ENCODE measurements at places on chromosomes 1 and 21.

DNA sequence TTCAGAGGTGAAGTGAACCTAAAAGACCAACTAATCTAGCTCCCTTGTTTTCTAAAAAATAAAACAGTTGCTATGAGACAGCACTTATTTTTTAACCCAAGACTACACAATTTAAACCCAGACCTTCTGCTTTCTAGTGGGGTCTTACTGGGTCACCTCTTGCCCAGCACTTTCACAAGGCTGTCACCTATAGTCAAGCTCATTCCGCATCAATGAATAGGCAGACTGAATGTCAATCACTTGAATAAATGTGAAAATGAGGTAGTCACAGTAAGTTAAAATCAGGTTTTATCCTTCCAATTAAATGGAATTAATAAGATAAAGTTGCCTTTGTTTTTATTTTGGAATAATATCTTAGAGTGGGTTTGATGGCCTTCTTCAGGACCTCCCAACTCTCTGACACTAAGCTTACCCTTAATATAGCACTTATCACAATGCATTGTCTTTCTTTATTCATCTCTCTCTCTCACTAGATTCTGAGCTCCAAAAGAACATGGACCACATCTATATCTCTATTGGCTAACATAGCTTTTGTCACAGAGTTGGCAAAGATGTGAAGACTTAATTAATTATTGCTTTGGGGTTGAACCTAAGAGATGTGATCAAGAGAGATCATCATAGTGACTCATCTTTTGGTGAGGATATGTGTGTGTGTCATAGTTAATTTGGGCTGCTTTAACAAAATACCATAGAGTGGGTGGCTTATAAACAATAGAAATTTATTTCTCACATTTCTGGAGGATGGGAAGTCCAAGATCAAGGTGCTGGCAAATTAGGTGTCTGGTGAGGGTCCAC is 248.7 kb upstream of the DAB1 start:
- no peak for DNase-seq

DNA sequence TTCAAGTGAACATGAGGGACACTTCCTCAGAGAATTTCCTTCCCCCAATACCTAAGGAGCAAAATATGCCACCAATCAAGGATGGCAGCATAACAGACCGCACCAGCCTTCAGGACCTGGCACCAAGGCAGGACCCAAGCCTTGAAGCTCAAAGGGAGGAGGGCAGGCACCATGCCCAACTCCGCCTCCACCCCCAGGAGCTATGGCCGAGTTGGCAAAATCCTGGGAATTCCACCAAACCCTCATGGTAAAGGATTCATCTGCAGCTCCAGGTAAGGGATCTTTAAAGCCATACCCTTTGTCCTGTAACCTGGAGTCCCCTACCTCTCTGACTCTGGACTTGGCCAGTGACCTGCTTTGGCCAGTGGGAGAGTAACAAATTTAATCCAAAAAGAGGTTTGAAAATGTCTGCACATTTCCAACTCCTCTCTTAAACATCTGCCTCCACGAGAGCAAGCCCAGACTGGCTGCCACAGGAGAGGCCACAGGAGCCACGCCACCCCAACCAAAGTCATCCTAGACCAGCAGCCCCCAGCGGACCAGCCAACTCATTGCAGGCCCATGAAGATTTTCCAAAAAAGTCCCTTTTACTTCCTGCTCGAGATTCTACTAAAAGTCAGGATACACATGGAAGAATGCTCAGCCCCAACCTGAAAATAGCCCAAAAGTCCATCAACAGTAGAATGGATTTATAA is 41.9 kb downstream of the NPHP4 start:
- DNase-seq = no peak

- DNase-seq = no peak
Observed at GRCh38 chr1:100343897-100344296, 8.4 kb upstream of the CDC14A start.

DNA sequence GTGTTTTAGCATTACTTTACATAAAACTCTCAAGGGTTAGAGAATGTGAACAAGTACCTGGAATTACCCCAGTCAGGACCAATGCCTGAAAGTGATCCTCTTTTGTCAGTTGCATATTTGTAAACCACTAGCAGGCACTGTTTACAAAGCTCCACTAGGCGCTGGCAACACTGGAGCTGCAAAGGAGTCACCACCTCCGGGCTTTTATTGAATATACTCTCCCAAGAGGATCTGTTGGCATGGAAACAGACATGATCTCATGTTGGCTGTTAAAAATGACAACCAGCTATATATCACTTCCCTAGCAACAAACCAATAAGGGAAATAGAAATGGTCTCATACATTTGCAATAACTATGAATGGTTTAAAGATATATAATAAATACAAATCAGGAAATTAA is 116.0 kb downstream of the TTLL7 start:
- no peak for DNase-seq

- no peak for DNase-seq
Observed at GRCh38 chr1:227559926-227560325, 3.4 kb upstream of the ZNF678 start.

- no peak for DNase-seq
Observed at GRCh38 chr1:182676274-182676673, 8.1 kb downstream of the RGS8 start.

- DNase-seq = no peak
Observed at GRCh38 chr1:2232255-2232915, 4.3 kb downstream of the SKI start.

GRCh38 chr1:4630561-4630960 is 23.8 kb upstream of the AJAP1 start:
- DNase-seq = no peak

GRCh38 chr1:58721247-58721820 is 21.5 kb upstream of the MYSM1 start:
- DNase-seq = no peak

GRCh38 chr1:230992100-230992774 is 13.3 kb downstream of the ARV1 start:
- DNase-seq = no peak

GRCh38 chr1:205975387-205975998 is 27.7 kb downstream of the RAB7B start:
- no peak for DNase-seq

Measured in stimulated activated CD8-positive, alpha-beta memory T cell treated with anti-CD3 and anti-CD28 coated beads, Interleukin-7, amount 100 ng/mL, for 1 hour (primary cell).